ENCODE measurements at places on chromosomes 7 and 10.

DNA sequence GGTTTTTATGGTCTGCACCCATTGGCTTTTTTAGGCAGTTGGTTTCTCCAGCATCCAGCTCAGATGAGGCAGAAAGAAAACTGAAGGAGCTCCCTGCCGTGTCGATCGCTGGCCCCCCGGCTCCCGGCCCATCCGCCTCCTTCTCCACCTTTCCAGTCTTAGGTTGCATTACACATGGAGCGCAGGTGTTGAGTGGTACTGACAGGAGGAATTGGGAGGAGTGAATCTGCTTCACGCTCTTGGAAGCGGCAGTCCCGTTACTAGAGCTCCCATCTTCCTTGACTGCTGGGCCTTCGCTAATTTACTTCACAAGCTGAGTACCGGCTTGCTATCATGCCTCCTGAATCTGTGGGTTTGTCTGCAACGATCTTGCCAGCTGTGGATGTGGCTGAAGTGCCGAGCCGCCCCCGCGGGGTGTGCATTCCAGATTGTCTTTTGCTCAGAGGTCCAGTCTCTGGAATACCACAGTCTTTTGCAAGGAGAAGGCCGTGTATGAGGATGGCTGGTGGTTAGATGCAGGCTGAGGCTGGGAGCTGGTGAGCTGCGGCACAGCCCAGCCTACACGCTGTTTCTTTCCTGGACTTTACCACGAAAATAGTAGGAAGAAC, 17.1 kb downstream of the IQCE start:
- peak; percentile 44 for DNase-seq

DNA sequence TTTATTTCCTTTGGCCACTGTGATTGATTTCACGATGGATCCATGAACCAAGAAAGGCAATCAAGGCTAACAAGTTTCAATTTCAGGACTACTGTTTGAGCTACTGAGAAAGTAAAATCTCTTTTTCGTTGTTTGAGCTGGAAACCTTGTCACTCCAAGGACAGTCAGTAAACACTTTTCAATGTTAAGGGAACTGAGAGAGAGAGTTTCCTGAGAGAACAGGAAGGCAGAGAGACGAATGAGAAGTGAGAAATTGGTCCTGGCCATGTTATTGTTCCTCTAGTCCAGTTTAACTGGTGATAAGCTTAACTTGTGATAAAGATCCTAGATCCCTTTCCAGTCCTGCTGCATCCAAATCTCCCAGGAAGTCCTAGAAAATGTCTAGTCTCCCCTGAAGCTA, 909 bp upstream of the AKR1D1 start:
- no peak for DNase-seq

DNA sequence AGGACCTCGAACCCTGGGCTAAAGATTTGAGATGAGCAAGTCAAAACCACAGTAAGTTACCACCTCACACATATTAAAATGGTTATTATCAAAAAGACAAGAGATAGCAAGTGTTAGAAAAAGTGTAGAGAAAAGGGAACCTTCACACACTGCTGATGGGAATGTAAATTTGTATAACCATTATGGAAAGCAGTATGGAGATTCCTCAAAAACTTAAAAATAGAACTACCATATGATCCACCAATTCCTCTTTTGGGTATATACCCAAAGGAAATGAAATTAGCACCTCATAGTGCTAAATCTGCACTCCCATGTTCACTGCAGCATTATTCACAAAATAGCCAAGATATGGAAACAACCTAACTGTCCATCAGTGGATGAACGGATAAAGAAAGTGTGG, 20.8 kb upstream of the FRA10AC1 start:
- DNase-seq, result no peak

- DNase-seq, result no peak
Measured at GRCh38 chr10:17066807-17067206, 62.8 kb downstream of the CUBN start.

- DNase-seq, result no peak
Measured at GRCh38 chr10:51691135-51691534, 8.3 kb downstream of the CSTF2T start.

GRCh38 chr10:3928569-3928968, 143.6 kb upstream of the KLF6 start:
- DNase-seq, result no peak

DNA sequence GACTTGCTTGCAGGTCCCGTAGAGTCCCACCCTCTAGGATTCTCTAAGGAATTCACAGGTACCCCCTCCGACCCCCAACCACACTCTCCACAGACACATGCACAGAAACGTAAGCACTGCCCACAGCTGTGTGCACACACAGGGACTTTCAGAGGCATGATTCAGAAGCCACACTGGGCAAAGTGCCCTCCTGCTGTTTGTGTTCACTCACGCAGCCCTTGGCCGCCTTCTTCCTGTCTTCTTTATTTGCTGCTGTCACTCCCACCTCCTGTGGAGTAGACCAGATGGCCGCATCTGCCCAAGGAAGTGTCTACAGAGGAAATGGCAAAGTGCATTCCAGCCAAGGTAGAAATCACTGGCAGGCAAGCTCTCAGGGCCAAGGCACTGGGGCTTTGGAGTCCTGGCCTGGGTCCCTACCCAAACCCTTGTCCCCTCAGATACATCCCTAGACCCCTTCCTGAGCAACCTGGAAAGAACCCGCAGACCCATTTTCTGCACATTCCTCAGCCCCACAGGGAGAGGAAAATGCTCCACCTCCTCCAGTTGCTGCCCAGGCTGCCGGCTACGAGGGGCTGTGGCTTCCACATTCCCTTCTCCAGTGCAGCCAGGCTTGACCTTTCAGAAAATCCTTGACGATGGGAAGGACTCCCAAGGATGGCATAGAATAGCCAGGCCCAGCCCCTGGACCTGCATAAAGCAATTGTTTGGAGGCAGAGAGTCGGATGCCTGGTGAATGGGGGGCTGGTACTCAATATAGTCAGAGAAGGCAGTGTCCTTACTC, 21.6 kb upstream of the GIMAP8 start:
- DNase-seq, result peak; percentile 70

GRCh38 chr10:101857802-101858476, 14.3 kb upstream of the KCNIP2 start:
- no peak for DNase-seq

DNA sequence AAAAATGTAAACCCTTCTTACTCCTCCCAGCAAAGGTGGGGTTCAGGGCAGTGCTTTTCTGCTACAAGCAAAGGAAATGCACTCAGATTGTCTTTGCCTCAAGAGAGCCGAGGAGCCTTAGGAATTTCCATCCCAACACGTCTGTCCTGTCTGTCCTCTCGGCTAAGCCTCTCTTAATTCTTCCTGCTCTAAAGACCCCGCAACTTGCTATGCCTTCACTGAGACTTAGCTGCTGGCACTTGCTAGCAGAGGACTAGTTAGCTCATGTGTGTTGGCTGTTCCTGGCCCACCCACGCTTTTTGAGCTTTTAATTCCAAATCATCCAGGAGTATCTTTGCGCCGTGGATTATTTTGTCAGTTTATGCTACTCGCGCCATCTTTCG, 481 bp upstream of the NPM3 start:
- DNase-seq, result no peak

GRCh38 chr7:123966936-123967335, 41.9 kb downstream of the SPAM1 start:
- DNase-seq, result no peak

- DNase-seq, result peak; percentile 33
Measured at GRCh38 chr10:123796736-123797135, 94.9 kb downstream of the CPXM2 start.

- peak; percentile 9 for DNase-seq
Measured at GRCh38 chr7:65239707-65240352, 133.8 kb upstream of the ZNF92 start.

GRCh38 chr10:88164471-88164870, 301.0 kb downstream of the PTEN start:
- DNase-seq, result no peak

- peak; percentile 22 for DNase-seq
Measured at GRCh38 chr10:51288511-51288910, 214.2 kb downstream of the PRKG1 start.

DNA sequence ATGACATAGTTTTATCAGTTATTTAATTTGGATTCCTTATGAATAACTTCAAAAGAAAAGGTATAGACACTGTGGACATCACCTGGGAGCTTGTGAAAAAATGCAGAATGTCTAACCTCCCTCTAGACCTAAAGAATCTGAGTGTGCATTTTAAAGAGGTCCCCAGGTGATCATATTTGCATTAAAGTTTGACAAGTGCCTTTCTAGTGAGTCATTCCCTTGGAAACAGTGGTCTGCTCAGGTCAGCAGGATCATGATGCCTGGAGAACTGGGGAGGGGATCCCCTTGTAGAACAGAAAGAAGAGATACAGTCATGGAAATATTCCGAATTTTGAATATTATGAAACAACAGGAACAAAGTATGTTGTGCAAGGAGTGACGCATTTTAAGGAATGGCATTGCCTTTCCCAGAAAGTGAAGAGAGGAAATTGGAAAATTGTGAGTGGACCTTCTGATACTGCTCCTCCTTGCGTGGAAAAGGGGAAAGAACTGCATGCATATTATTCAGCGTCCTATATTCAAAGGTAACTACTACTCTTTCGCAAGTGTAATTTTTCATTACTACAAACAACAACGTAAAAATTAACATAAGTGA, 4.6 kb downstream of the STEAP2 start:
- no peak for DNase-seq

DNA sequence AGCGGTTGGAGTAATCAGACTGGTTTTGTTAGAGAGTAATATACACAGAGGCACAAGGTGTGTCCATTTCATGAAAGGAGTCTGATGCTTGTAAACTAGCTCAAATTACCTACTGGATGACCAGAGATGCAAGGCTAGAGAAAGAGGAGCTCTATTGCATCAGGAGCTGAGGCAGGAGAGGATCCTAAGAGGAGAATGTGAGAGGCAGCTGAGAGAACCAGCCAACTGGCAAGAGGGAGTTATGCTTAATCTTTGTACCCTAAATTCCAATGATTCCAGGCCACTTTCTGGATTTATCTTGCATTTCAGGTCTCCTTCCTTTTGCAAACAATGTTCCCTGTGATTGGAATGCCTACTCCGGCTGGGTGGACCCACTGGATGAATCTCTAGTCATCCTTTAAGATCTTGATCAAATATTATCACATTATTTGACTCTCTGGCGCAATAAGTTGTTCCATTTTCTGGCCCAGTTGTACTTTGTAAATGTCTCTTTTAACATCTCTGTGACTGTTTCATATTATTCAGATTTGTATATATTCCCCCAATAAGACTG, 57.5 kb upstream of the PTPN12 start:
- peak; percentile 3 for DNase-seq

DNA sequence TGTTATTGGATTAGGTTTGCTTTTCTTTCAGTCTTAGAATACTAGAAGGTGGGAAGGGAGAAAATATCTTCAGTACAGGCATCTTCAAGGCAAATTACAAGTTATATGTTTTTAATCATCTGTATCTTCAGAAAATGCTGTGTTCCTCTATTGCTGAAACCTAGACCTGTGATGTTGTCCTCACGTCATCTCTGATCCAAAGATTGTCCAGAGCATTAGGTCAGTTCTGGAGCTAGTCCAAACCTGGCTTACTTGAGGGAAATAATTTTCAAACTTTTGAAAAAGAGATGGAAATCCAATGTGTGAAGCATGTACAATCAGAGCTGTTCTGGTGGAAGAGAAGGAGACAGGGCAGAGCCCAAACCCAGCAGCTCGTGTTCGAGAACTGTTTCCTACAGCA, 217.3 kb downstream of the ZEB1 start:
- DNase-seq, result peak; percentile 7

DNA sequence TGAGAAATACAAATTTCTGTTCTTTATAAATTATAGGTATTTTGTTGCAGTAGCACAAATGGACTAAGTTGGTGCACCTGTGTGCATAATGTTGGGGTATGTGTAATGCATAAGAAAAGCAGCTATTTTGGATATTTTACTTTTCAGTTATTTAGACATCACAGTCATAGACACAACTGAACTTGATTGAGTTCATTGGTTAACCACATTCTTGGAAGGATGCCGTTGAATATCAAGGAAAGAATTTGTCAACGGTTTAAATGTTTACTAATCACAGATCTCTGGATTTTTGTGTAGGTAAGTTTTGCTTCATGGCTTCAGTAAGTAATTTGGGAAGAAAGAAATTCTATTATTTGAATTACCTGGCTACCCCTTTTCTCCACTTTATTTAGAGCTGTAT, 4.1 kb downstream of the OTUD1 start:
- peak; percentile 61 for DNase-seq

GRCh38 chr7:55191926-55192692, 173.0 kb upstream of the LANCL2 start:
- DNase-seq, result no peak

- no peak for DNase-seq
Measured at GRCh38 chr7:129030440-129030839, 24.5 kb downstream of the TNPO3 start.

GRCh38 chr10:125857185-125857760, 23.8 kb downstream of the DHX32 start:
- DNase-seq, result no peak

DNA sequence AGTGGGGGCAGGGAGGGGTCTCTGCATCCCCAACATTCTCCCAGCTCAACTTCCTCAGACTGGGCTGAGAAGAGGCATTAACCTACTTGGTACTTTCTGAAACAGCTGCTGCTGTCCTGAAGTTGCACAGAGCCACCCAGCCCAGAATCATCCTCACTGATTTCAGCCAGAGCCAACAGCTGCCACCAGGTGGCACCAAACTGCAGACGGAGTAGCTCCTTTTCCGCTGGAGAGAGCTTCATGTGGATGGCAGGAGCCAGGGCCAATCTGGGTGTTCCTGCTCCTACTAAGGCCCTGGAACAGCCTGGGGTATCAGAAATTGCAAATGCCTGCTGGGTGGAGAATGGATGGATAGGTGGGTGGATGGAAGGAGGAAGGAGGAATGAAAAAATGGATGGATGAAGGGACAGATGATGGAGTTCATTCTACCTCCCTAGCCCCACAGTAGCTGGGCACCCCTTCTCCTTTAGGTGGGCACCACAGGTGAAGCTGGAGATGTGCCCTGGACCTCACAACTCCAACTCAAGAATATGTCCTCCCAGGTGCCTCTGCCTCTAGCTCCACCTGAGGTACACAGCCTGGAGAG, 11.8 kb upstream of the DRGX start:
- peak; percentile 59 for DNase-seq

DNA sequence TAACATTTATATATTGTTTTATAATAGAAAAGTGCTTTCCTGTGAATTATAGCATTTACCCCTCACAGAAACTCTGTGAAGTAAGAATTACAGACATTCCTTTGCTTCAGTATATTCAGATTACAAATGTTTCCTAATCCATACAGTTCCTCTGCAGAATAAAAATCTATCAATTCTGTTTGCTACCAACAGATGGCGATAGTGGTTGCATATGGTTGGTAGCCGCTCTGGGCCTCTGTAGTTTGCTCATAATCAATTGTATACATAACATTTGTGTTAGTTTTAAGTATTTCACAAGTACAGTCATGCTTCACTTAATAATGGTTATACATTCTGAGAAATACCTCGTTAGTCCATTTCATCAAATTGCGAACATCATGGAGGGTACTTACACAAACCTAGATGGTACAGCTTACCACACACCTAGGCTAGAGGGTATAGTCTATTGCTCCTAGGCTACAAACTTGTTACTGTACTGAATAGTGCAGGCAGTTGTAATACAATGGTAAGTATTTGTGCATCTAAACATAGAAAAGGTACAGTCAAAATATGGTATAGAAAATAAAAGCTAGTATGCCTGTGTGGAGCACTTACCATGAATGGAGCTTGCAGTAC, 94.4 kb upstream of the STEAP4 start:
- DNase-seq, result no peak

Measured in fibroblast of skin of abdomen (primary cell).